Liver (tissue), 10 donors: ENCODE measurements at places on chromosomes 1 and 21.

DNA sequence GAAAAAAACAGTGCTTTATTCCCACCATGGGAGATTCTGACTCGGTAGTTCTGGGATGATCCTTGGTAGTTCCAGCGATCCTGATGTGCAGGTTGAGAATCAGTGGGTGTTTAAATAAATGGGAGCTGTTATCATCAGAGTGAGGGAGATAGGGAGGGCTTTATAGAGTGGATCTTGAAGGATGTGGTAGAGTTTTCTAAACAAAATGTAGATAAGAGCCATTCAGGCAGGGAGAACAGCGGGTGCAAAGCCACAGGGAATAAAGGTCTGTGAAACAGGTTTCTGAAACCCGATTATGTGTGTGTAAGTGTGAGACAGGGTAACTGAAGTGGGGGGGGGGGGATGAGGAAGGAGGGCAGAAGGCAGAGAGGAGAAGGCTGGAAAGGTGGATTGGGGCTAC lies 75.8 kb upstream of the ADAR start:
- no peak for DNase-seq

DNA sequence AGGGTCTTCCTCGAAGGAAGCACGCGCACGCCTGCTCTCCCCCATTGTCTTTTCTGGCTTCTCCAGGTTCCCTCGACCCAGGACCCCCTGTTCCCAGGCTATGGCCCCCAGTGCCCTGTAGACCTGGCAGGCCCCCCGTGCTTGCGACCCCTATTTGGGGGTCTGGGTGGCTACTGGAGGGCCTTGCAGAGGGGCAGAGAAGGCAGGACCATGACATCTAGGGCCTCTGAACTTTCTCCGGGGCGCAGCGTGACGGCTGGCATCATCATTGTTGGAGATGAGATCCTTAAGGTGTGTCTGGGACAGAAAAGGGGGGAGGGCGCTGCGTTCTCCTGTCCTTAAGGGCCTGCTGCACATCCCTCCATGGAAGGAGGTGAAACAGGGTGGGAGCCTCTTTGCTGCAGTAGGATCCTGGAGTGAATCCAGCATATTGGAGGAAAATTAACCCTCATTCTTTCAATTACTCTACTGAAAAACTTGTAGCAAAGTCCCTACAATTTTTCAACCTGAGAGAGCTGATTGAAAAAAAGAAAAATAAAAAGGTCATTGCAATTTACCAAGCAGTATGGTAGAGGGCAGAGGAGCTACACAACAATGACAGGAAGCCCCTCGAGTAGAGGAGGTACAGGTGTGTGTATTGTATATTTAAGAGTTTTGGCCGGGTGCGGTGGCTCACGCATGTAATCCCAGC lies 777 bp downstream of the FLAD1 start:
- no peak for DNase-seq

GRCh38 chr1:5165762-5166161 lies 511.4 kb downstream of the AJAP1 start:
- DNase-seq = no peak

DNA sequence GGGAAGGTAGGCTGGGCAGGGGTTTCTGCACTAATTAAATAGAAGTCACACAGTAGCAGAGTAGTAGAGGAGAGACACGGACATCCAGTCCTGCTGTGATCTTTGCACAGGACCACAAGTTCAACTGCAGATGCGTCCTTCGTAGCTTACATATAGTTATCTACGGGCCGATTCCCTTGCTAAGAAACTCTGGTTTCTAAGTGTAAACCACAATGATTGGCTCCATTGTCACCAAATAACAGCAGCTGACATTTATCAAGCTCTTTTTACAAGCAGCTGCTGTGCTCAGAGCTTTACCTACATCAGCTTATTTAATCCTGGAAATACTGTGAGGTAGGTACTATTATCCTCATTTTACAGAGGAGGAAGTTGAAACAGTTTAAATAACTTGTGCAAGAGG lies 3.1 kb downstream of the SLC45A3 start:
- no peak for DNase-seq

GRCh38 chr1:230109895-230110667 lies 43.0 kb downstream of the GALNT2 start:
- DNase-seq = no peak

DNA sequence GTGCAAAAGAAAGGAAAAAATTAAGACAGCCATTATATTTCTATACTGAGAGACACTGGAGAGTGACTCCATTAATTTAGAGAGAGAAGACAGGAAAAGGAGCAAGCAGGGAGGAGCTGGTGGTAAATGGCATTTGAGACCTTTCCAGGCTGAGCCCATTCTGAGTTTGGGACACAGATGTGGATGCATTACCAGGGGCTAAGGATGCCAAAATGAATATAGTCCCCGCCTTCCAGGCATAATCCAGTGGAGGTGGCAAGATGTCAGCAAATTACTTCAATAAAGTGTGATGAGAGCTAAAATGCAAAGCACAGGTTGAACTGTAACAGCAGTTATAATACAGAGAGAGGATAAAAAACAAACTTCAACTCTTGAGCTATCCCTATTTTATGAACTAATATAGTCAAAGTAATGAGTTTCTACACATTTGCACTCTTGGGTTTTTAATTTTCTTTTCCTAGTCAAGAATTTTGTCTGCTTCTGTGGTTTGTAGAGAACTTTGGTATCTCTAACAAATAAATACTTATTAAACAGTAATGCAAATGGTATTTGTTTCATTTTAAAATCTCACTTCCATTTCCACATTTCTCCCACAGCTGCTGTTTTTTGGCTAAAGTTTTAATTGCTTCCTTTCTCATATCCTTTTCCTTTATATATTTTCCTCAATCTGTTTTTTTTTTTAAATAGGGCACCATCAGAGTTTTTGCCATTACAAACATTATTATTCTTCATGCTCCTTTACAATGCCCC lies 228.2 kb upstream of the KCNK2 start:
- no peak for DNase-seq

DNA sequence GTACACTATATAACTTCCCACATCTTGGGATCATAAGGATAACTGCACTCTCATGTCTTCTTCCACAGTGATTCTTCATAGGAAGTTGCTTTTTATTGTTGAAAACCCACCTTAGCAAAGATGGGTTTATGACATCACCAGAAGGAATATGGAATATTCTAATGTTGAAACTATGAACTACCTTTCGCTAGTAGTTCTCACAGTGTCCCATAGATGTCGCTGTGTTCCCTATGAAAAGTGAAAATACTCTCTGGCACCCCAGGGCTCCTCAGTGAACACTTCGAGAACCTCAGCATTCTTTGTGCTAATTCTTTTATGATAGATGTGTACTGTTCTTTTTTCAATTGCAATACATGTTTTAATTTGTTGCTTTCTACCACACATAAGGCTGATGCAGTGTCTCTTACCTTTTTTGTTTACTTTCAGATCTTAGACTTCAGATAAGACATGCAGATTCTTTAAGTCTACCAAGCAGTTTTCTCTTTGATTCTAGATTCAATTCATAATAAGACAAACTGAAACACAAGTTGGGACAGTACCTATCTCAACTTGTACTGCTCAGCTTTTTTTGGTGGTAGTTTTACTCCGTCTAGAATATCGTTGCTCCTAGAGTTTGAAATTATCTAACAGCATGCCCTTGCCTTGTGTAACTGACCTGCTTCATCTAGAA lies 90.8 kb downstream of the GTF2B start:
- DNase-seq = no peak

- DNase-seq = no peak
Measured at GRCh38 chr1:233735847-233736246, 121.9 kb downstream of the KCNK1 start.

DNA sequence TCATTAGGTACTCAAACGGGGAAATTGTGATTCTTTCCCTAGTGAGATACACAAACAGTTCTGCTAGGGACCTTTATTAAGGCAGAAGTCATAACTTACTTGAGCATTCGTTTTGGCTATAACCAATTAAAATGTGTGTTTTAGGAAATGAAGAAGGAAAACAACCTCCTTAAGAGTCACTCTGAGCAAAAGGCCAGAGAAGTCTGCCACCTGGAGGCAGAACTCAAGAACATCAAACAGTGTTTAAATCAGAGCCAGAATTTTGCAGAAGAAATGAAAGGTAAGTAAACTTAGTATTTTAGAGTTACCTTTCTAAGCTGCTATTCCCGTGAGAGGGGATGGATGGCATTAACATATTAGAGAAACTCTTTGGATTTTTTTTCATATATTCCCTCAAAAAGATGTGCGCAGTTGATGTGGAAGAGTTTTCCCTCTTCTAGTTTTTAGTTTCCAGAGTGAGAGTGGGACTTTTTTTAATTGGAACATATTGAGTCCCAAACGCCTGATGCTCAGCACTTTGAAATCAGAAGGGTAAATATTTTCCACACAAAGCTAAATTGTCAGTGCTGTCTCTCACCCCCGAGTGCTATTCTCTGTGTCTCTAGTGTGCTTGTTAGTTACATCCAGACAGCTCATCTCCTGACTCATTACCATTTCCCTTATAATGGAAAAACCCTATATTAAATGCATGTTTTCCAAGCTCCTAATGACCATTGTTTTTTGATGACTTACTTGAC lies 34.9 kb downstream of the CENPF start:
- DNase-seq = no peak

DNA sequence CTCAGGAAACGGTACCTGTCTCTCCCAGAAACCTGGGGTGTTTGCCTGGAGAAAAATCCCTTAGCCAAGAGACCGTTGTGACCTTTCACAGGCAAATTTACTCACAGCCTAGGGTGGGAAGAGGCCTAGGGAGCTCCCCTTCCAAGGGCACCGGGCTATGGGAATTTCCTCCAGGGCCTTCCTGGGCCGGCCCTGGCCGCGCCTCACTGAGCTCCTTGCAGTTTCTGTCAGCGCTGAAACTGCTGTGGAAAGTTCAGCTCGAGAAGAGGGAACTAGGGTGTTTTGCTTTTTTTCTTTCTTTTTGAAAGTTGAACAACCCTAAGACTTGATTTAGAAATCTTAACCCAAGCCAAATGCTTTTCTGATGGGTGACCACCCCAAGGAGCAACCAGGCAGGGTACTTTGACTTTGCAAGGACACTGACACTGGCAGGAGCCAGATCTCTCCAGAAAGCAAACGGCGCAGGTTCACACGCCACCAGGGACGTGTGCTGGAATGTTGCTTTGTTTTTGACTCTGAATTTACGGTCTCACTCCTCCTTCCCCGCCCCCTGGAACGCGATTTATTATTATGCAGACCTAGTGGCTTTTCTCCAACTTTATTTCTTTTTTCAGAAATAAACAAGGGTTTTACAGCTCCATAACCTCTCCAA lies 229.6 kb upstream of the JUN start:
- DNase-seq = no peak

- DNase-seq = no peak
Measured at GRCh38 chr1:198622001-198622400, 16.8 kb upstream of the PTPRC start.

DNA sequence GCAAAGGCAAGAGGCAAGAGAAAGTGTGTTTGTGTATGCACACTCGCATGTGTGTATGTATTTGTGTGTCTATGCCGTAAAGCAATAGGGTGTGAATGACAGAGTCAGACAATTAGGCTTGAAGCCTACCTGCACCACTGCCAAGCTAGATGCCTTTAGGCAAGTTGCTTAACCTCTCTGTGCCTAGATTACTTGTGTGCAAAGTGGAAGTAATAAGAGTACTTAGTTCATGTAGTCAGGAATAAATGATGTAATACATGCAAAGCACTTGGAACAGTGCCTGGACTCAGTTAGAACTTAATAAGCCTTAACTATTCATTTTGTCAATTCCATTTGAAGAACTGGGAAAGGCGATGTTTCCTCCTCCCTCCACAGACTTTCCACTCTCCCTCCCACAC lies 31.7 kb downstream of the LAMB3 start:
- no peak for DNase-seq

- DNase-seq = no peak
Measured at GRCh38 chr1:167120899-167121298, 27.0 kb downstream of the STYXL2 start.

DNA sequence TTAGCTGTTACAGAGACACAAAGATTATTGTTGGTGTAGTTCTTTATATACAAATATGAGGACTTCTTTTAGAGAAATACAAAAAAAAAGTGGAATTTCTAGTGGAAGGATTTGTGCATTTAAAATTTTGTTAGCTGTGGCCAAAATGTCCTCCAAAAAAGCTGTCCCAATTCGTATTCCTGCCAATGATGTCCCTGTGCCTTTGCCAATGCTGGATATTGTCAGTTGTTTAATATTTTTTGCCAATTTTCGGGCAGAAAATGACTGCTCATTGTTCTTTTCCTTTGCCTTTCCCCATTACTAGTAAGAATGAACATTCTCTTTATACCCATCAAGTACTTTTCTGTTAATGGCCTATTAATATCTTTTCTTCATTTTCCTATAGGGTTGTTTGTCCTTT lies 110.0 kb upstream of the HOOK1 start:
- DNase-seq = no peak

- DNase-seq = no peak
Measured at GRCh38 chr1:67747671-67748546, 62.9 kb downstream of the GADD45A start.

GRCh38 chr1:111958851-111959250 lies 30.6 kb downstream of the KCND3 start:
- no peak for DNase-seq

- no peak for DNase-seq
Measured at GRCh38 chr1:156881101-156881500, 12.4 kb upstream of the PEAR1 start.

DNA sequence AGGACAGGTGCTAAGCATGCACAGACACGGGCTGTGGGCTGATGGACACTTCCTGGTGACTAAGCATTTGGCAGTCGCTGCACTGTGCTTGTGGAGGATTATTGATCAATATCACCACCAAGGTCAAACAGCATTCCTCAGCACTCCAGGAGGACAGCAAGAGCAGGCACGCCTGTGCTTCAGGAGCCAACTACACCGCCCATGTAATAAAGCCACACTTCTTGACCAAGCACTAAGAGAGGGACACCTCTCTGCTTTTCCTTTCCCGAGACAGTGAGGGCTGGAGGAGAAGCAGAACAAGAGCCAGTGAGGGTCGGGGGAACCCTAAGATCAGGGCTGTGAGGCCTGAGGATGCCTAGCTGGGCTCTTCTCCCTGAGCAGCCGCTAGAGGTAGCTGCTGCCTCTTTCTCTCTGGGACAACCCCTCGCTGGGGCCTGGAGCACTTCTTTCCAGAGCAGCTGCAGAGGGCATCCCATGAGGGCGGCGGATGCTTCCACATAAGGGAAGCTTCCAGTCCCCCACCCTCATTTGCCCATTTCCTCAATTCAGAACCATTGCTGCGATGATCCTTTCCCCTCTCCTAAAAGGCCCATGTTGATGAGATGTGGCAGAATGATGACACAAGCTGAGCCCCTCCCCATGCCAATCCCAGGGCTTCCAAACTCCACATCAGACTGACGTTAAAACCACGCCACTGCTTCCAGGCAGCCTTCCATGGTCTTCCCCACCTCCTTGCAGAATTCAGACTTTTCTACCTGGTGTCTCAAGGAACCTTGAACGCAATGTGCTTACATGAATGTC lies 19.1 kb downstream of the RAB7B start:
- DNase-seq = peak; percentile 57

GRCh38 chr1:9558271-9558945 lies 19.1 kb downstream of the SLC25A33 start:
- no peak for DNase-seq

DNA sequence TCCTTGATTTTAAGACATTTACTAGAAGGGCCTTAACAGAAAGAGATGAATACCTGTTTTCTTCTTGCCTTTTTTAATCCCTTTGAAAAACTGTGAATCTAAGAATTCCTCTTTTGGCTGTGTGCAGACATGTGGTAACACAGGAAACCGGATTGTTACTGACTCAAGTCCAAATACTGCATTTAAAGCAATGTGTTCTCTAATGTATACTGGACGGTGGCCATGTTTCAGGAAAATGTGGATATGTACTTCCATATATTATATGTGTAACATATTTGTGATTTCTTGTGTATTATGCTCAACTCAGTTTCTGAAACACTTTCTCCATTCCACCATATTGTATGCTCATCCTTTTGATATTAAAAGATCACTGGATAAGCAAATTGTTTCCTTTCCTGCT lies 185.1 kb downstream of the LRRC7 start:
- no peak for DNase-seq
